ENCODE measurements at places on chromosomes 12 and 14.

- DNase-seq = peak; percentile 0
Observed at GRCh38 chr12:55188974-55189556, 31.8 kb upstream of the OR10A7 start.

GRCh38 chr14:87644689-87645088, 348.3 kb downstream of the GALC start:
- DNase-seq = no peak

GRCh38 chr14:77303417-77304156, 17.1 kb downstream of the POMT2 start:
- no peak for DNase-seq

- DNase-seq = no peak
Observed at GRCh38 chr12:124493809-124494750, 73.3 kb downstream of the NCOR2 start.

Measured in C1 segment of cervical spinal cord (tissue), 14 donors.